ENCODE measurements at places on chromosomes 2 and 18.

- H3K27ac ChIP-seq, result no peak overlapping the region
- no peak overlapping the region for H3K4me3 ChIP-seq
- no peaks in the 10 kb centered on the region for H3K36me3 ChIP-seq
- H3K27me3 ChIP-seq, result no peaks in the 10 kb centered on the region
Measured at GRCh38 chr18:26568513-26568912, 20.2 kb upstream of the KCTD1 start.

GRCh38 chr2:43318791-43319190 is 92.4 kb upstream of the ZFP36L2 start:
- no peaks in the 10 kb centered on the region for H3K36me3 ChIP-seq
- peaks cover 9% of the 10 kb centered on the region for H3K4me1 ChIP-seq
- H3K4me3 ChIP-seq, result no peak overlapping the region
- no peak overlapping the region for H3K27ac ChIP-seq
- no peak for DNase-seq

DNA sequence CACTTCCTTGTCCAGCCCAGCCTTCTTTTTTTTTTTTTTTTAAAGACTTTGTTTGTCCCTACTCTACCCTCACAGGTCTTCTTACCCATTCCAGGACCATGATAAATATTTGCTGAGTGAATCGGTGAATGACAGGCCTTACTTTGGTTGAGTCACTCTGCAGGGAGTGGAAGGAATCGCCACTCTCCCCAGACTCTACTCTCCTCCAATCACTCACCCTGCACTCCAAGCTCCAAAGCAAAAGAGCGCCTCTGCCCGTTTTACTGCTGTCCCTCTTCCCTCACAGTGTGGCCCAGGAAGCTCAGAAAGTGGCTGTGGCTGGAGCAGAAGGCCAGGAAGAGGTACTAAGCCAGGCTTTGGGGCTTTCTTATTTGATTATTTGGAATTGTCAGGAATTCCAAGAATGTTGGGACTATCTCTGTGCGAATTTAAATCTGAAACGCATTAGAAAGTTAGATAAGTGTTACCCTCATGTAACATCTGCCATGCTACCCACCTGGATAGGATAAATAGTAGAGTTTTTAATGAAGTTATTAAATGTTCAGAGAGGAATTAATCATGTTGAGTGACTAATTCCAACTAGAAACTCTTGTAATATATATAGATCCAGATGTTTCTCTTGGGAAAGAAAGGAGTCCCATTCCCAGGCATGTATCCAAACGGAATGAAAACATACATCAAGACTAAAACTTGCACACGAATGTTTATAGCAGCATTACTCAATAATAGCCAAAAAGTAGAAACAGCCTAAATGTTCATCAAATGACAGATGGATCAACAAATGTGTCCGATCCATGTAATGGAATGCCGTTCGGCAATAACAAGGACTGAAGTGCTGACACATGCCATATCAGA is 43.0 kb upstream of the CHMP1B start:
- H3K4me3 ChIP-seq, result no peak overlapping the region
- DNase-seq, result no peak
- no peaks in the 10 kb centered on the region for H3K4me1 ChIP-seq
- no peak overlapping the region for H3K27ac ChIP-seq

DNA sequence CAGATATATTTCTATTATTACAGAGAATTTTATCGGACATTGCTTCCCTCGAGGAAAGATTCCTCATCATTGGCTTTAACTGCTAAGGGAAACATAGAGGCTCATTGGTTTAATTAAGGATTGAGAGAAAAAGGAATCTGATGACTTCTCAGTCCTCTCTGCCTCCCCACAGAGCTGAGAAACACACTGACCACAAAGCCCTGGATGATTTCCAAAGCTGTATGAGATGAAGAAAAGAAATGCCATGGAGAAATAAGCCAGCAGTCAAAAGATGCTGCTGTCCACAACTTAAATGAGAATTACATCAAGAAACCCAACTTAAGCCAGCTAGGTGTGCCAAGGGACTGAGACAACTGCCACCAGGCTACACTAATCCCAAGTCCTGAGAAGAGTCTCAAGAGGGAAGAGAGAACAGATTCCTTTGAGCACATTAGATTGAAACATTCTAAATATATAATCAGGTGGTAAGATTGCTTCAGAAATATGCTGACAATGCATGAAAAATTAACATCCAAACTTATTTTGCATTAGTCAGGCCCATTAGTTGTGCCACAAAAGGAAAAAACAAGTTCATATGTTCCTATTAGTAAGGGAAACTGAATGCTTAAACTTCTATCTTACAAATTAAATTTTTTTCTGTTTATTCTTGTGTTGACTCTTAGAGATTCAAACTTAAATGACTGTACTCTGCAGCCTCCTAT is 308.1 kb upstream of the CYRIA start:
- H3K36me3 ChIP-seq, result no peaks in the 10 kb centered on the region
- DNase-seq, result no peak
- no peaks in the 10 kb centered on the region for H3K27me3 ChIP-seq
- no peak overlapping the region for H3K4me3 ChIP-seq
- H3K27ac ChIP-seq, result no peak overlapping the region

- H3K36me3 ChIP-seq, result no peaks in the 10 kb centered on the region
- H3K27me3 ChIP-seq, result no peaks in the 10 kb centered on the region
- no peak overlapping the region for H3K27ac ChIP-seq
- no peak overlapping the region for H3K4me3 ChIP-seq
- H3K4me1 ChIP-seq, result no peaks in the 10 kb centered on the region
- no peak for DNase-seq
Measured at GRCh38 chr2:51465326-51465725, 433.4 kb upstream of the NRXN1 start.

GRCh38 chr18:51069885-51070284 is 39.9 kb downstream of the SMAD4 start:
- peaks cover 3% of the 10 kb centered on the region for H3K36me3 ChIP-seq
- peaks cover 2% of the 10 kb centered on the region for H3K4me1 ChIP-seq
- no peak for DNase-seq
- H3K27me3 ChIP-seq, result no peaks in the 10 kb centered on the region
- H3K4me3 ChIP-seq, result no peak overlapping the region

- H3K27me3 ChIP-seq, result no peaks in the 10 kb centered on the region
- H3K4me3 ChIP-seq, result no peak overlapping the region
- DNase-seq, result no peak
- H3K36me3 ChIP-seq, result no peaks in the 10 kb centered on the region
- H3K27ac ChIP-seq, result no peak overlapping the region
- no peaks in the 10 kb centered on the region for H3K4me1 ChIP-seq
Measured at GRCh38 chr2:120434492-120435308, 88.8 kb downstream of the INHBB start.

GRCh38 chr2:216904974-216905373 is 45.1 kb upstream of the TNP1 start:
- H3K36me3 ChIP-seq, result no peaks in the 10 kb centered on the region
- no peaks in the 10 kb centered on the region for H3K4me1 ChIP-seq
- no peak for DNase-seq
- no peak overlapping the region for H3K4me3 ChIP-seq

- H3K4me1 ChIP-seq, result peaks cover 2% of the 10 kb centered on the region
- no peak overlapping the region for H3K4me3 ChIP-seq
- no peak for DNase-seq
- H3K36me3 ChIP-seq, result no peaks in the 10 kb centered on the region
Measured at GRCh38 chr2:47086054-47086471, 69.0 kb downstream of the STPG4 start.

DNA sequence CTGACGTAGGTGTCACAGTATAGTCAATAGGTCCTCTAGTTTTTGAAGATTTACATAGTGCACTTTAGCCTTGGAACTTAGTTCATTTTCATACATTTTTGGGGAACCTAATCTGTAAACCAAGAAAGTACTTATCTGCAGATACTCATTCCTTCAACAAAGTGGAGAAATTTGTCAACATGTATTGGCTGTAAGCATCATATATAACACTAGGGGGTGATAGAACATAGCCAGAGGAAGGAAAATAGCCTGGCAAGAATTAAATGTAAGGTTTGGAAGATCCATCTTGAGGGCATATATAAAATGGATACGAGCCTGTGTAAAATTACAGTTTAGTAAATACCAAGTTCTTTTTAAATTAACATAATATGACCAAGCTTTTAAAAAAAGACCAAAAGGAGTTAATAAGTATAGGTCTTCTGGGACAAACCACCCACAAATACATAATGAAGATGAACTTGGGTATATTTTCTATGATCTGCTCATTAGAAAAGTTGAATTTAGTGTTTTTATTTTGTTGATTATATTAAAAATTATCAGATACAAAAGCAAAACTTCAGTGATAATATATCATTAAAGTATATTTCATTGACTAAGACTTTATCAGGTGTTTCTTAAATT is 18.2 kb downstream of the RPL37A start:
- DNase-seq, result no peak
- peaks cover 4% of the 10 kb centered on the region for H3K4me1 ChIP-seq
- no peaks in the 10 kb centered on the region for H3K27me3 ChIP-seq
- no peak overlapping the region for H3K4me3 ChIP-seq

DNA sequence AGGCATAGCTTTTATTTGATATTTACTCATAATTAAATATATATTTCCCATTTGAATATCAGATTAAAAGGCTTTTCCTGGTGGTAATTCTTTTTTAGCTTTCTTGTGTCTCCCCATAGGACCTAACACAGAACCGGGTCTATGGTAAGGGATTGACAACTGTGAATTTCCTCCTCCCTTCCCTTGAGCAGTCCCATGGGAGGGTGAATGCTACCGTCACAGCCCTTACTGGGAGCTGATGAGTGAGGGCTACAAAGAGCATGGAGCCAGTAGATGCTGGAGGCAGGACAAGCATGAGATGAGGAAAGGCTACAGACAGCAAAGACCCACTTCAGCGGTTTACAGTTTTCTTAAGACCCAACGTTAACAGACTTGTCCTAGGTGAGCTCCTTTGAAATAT is 170.6 kb upstream of the EPAS1 start:
- no peaks in the 10 kb centered on the region for H3K27me3 ChIP-seq
- no peak for DNase-seq
- H3K4me1 ChIP-seq, result peaks cover 2% of the 10 kb centered on the region

DNA sequence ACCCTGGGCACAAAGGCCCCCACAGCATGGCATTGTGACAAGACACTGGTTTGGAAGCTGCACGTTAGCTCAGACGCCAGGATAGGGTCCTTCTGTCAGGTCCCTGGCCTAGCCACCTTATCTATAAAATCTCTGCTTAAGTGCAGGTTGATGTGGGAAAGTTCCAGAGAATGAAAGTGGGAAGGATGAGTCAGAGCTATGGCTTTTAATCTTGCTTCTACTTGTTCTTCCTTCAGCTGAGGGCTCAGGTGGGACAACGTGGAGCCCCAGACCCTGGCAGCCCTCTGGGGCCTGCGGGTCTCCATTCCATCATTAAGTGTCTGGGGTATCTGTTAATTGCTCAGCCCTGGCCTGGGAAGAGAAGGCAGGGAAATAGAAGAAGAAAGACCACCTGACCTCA is 64.5 kb downstream of the CELF4 start:
- H3K4me1 ChIP-seq, result no peaks in the 10 kb centered on the region
- H3K4me3 ChIP-seq, result no peak overlapping the region
- H3K36me3 ChIP-seq, result no peaks in the 10 kb centered on the region
- H3K27ac ChIP-seq, result no peak overlapping the region
- DNase-seq, result no peak

DNA sequence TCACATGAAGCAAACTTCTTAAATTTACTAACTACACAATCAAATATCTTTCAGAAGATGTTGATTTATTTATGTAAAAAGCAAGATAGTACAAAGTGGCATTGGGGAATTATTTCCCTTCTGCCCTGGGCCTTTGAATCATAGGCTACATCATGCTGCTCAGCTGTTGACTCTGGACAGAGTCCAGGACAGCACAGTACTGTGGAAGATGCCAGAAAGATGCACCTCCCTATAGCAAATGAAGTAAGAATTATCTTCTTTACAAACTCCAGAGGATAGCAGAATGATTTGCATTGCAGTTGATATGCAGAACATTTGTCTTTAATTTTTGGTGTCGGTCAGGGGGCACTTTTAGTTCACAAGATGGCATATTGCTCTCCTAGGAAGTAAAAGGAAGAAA is 1354.5 kb upstream of the ZEB2 start:
- no peaks in the 10 kb centered on the region for H3K36me3 ChIP-seq
- DNase-seq, result no peak
- no peaks in the 10 kb centered on the region for H3K27me3 ChIP-seq
- no peak overlapping the region for H3K4me3 ChIP-seq

GRCh38 chr2:38129481-38129880 is 53.5 kb upstream of the CYP1B1 start:
- no peak overlapping the region for H3K27ac ChIP-seq
- no peak for DNase-seq
- no peaks in the 10 kb centered on the region for H3K27me3 ChIP-seq
- no peaks in the 10 kb centered on the region for H3K4me1 ChIP-seq
- H3K36me3 ChIP-seq, result no peaks in the 10 kb centered on the region
- no peak overlapping the region for H3K4me3 ChIP-seq

Data from aorta (tissue), 5 donors.